ENCODE measurements at places on chromosomes 7 and 10. TPM values are rescaled to one million over a fixed set of nuclear protein-coding genes. Genes with fewer than 3 reads are reported as not detected.

The HKDC1 gene
- not detected for total RNA-seq

The LRRD1 gene
- total RNA-seq, result not detected

The AKR1C8 gene
- total RNA-seq, result not detected

The RSPH10B gene
- total RNA-seq, result 1.1 TPM

The SPRN gene
- total RNA-seq, result not detected

The PSD gene
- 31.3 TPM for total RNA-seq

The PRPS1L1 gene
- not detected for total RNA-seq
